Stimulated activated naive CD4-positive, alpha-beta T cell treated with Interleukin-2 at 50 U/mL for 16 hours (primary cell): ENCODE measurements at places on chromosomes 7 and 10.

- no peak for DNase-seq
These were observed 285.6 kb downstream of the HGF start for GRCh38 chr7:81484261-81484660.

DNA sequence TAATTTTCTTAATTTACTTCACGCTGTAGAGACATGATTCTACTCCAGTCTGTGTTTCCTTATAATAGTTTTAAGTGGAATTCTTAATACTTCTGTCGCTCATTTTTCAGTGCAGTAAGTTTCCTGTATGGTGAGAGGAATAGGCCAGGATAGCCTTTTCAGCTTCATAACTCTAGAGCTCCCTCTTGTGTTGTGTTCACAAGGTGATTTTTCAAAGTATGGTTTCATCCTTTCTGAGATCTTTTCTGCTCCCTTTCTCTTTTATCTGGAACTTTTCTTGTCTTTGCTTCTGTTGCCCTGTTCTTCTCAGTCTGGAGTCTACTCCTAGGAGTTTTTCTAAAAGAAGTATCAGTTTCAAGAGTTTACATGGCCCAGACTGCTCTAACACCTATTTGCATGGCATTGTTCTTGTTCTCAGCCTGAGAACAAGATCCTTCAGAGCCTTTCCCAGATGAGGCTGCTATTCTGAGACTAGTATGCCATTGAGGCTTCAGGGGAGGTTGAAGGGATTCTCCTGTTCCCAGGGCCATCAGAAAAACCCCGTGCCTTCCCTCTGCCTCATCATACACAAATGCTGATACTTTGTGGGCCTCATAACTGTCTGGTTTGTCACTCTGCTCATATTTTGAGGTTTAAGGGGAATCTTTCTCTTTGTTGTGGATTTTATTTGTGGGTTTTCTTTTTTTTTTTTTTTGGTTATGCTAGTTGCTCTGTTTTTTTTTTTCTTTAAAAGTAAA, 21.8 kb downstream of the NET1 start:
- DNase-seq = no peak

GRCh38 chr10:104589871-104590270, 51.2 kb upstream of the SORCS3 start:
- DNase-seq = no peak

GRCh38 chr7:133618970-133619369, 366.1 kb downstream of the EXOC4 start:
- no peak for DNase-seq

DNA sequence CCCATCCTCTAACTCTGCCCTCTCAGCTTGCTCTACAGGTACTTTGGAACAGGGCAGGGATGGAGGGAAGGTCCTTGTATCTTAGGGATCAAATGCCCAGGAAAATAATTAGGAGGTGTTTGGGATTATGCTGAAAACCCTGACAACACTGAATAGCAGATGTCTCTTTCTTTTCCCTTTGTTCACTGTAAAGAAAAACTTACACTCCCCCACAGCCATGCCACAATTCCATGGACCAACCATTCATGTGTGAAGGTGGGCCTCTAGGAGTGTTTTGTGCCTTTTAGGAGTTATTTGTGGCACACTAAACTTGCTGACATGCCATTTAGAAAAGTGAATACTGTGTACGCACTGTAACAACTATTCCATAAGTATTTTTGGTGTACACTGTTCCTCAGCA, 108.1 kb downstream of the SNX10 start:
- no peak for DNase-seq

DNA sequence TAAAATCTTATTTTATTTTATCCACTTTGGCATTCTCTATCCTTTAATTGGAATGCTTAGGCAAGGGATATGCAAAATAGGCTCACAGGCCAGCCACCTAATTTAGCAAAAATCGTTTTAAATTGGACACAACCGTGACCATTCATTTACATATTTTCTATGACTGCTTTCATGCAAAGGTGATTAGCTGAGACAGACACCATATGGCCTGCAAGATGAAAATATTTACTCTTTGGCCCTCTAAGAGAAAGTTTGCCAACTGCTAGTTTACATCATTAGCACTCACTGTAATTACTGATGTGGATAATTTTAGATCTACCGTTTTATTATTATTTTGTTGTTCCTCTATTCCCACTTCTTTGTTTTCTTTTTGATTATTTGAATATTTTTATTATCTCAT, 375.5 kb upstream of the LRRTM3 start:
- no peak for DNase-seq
